ENCODE measurements at places on chromosomes 2 and 18. TPM values are rescaled to one million over a fixed set of nuclear protein-coding genes. Genes with fewer than 3 reads are reported as not detected.

The UPP2 gene
- total RNA-seq: not detected

The LBX2 gene
- 0.43 TPM for total RNA-seq

The IL36RN gene
- not detected for total RNA-seq

The CROCC2 gene
- total RNA-seq: not detected

Measured in Right ventricle myocardium inferior (tissue), 1 donor.